ENCODE measurements at places on chromosomes 6 and 20.

GRCh38 chr6:127131772-127132376 lies 13.4 kb downstream of the RSPO3 start:
- no peak for DNase-seq

- no peak for DNase-seq
These were observed 63.1 kb downstream of the ATXN1 start for GRCh38 chr6:16698162-16698533.

GRCh38 chr20:34315236-34315635 lies 12.1 kb upstream of the AHCY start:
- DNase-seq = no peak

DNA sequence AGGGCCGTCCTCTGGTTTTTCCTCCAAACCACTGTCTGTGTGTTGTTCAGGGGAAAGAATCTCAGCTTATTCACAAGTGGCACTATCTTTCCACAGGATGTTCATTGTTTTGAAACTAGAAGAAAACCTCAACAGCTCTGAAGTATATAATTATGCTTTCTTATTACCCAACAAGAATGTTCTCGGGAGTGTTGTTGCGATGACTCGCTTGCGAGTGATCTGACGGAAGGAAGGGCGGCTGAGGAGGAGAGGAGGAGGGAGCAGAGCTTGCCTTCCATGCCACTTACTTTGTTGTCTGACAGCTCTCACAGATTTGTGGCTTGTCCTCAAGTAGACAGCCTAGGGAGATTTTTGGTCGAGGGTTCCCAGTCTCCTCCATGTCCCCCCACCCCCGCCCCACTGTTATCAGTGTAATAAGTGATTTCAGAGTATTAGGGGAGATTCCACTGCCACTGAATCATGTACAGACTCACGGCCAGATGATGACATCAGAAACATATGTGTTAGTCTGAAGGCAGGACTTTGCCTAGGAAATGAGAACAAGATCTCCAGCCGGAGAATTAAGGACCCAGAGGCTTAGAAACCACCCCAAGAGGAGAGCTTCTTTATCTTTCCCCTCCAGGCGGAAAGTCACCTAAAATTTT lies 80.7 kb upstream of the CCN6 start:
- no peak for DNase-seq

DNA sequence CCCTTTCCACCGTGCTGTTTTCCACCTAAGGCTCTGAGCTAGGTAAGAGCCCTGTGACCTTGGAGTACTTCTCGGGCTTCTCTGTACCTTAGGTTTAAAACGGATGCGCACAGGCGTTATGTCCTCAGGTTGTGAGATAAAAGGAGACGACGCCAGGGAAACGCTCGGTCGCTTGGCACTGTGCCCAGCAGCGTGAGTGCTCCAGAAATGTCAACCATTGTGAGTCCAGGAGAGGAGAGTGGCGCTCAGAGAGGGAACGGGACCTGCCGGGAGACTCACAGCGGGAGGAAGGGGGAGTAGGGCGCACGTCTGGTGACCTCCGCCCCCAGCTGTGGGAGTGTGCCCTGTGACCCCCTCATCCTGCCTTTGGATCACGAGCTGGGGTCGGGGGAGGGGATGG lies 33.8 kb upstream of the SCRT2 start:
- DNase-seq = no peak

DNA sequence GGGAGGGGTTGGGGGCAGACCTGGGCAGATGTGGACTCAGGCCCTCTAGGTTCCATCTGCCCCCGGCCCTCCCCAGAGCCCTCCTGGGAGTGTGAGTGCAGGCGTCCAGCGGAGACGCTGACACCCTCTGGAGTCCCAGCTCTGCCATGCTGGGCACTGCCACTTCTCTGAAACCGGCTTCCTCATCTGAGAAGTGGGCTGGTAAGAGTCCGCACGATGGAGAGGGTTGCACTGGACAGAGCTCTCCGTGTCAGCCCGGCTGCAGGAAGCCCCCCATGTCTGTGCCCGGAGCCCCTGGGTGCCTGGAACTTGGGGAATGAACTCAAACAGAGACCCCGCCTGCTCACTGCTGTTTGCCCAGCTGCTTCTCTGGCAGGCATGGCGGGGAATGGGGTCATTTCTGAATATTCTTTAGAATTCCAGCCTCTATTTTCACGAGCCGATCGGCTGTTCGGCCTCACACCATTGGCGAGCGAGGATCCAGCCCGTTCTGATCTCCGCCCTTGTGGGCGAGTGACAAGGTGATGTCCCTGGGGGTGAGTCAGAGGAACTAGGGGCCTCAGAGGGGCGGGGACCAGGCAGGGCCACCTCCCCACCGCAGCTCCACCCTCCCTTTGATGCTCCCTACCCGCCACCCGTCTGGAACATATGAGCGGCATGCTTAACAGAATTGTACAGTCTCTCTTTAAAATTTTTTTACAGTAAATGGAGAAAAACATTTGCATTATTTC lies 47.8 kb upstream of the GATA5 start:
- DNase-seq = no peak

DNA sequence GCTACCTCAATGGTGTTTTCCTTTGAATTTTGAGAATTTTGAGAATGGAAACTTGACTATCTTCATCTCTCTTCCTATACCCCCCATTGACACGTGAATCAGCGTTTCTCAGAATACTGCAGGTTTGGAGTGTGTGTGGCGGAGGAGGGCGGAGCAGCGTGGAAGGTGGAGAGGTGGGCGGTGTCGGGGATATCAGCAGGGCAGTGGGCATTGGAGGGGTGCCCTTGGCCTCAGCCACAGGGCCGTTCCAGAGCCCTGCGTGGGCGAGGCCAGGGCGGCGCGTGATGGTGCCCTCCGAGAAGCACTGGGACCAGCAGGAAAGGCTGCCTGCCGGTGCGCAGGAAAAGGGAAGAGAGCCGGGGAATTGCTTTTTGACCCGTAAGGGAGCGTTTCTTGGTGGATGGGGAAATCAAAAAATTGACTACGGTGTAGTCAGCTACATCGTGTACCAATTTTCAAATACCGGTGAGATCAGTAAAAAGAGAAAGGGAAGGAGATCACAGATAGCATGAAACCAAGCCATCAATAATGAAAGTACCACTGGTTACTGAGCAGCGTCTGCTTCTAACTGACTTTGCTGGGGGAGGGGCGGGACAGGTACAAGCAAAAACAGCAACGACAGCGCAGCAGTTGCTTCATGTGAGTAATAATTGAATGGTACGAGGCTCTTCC lies 82.7 kb upstream of the DUSP22 start:
- no peak for DNase-seq

DNA sequence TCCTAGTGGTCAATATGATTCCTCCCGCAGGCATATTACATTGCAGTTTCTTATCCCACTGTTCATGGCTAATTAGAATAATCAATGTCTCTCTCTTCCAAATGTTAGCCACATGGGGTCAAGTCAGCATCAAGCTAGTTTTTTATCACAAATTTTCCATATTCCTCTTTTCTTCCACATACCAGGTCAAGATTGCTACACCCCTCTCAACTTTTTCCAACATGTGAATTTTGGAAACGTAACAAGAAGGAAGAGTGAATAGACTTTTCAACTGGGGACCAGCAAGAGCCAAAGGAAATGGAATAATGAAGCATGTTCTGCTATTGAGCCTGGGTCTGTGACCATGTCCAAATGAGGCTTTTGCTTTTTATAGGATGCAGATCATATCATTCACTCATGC lies 65.1 kb downstream of the SOD2 start:
- DNase-seq = no peak

GRCh38 chr6:127539272-127539671 lies 20.1 kb upstream of the MTCL3 start:
- DNase-seq = no peak

GRCh38 chr6:116369964-116370759 lies 585 bp upstream of the DSE start:
- no peak for DNase-seq

DNA sequence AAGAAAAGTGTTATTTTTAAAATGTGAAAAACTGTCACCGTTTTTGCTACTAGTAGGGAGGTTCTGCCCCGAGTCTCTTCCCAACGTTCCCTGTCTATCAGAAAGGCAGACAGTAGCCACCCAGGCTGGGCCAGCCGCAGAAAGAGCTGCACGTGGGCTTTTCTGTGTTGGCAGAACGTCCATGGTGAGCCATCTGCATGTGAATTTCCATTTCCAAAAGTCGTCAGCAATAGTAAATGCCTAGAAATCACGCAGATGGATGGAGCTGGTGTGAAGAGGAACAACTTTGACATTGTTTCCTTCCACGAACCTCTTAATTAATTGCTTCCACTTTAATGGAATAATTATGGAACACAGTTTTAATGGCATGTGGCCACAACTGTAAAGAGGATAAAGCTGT lies 97.5 kb downstream of the FAM120B start:
- DNase-seq = no peak

- no peak for DNase-seq
These were observed 62.0 kb downstream of the HIVEP2 start for GRCh38 chr6:142883011-142883410.

- no peak for DNase-seq
These were observed 31.1 kb downstream of the CD109 start for GRCh38 chr6:73727114-73727513.

DNA sequence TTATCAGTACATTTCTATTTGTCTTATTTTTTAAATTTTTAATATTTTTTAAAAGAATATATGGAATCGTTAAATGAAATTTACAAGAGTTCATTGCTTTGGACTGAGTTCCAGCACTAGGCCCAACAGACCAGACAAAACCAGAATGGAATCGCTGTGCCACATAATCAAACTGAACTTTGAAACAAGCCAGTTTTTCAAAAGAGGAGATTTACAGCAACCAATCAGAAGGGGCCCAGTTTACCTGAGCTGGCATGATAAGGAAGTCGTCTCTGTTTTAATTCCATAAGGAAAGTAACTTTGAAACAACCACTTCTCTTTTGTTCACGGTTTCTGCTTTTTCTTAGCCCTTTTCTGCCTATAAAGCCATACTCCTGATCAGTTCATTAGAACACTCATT lies 293.6 kb upstream of the FLRT3 start:
- DNase-seq = no peak

DNA sequence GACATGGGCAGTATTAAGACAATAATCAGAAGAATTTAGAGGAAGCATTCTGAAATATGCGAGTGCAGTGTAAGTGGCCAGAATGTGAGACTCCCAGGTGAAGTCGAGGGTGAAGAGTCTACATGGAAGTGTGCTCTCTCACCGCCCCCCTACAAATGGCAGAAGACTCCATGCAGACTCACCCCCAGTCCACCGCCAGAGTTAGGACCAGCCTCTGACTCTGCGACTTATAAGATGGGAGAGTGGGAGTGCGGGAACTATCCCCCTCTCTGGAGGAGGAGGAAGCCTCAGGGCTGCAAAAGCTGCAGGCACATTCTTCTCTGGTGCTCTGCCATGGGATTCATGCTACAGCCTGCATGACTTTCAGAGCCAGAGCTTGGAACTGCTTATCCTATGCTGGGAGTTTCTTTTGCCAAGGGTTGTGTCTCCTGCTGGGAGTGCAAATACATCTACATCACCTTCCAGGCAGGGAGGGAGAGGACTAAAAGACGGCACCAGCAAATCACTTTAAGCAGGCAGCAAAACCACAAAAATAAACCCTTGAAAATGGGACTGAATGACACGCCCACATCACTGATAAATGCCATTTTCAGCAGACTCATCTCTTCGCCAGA lies 206.7 kb upstream of the SULF2 start:
- no peak for DNase-seq

DNA sequence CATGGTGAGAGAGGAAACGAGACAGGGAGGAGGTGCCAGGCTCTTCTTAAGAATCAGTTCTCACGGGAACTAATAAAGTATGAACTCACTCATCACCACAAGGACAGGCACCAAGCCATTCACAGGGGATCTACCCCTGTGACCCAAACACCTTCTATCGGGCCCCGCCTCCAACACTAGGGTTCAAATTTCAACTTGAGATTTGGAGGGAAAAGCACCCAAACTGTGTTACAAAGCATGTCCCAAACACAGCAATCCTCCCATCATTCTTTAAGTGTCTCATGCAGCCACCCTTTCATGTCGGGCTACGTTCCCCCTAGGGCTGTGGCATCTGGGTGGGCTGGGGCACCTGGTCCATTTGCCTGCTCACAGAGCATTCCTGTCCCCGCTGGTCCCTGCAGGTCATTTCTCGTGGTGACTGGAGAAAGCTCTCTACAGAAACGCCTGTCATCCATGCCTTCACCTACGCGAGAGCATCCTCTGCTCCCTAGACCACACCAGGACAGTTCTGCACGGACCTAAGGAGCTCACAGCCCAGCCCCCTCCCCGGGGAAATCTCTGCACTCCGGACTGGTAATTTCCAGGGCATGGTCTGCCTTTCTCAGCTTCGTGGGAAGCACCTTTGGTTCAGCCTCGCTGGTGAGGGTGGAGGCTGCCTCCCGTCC lies 79.6 kb downstream of the TTLL2 start:
- no peak for DNase-seq

DNA sequence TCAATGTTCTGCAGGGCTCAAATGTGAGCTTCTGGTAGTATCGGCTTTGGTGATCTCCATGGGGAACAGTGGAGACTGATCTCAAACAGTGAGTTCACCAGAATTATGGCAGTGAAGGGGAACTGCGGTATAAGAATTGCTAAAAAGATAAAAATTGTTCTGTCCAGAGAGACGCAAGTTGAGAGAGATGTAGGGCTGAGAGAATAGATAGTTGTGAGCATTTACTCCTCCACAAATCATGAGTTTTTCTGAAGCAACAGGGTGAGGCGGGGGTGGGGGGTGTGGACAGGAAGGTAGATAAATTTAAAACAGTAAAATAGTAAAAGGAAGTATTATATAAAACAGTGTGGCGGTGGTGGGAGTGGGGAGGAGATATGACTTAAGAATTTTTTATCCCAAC lies 98.6 kb upstream of the NEDD9 start:
- DNase-seq = no peak

DNA sequence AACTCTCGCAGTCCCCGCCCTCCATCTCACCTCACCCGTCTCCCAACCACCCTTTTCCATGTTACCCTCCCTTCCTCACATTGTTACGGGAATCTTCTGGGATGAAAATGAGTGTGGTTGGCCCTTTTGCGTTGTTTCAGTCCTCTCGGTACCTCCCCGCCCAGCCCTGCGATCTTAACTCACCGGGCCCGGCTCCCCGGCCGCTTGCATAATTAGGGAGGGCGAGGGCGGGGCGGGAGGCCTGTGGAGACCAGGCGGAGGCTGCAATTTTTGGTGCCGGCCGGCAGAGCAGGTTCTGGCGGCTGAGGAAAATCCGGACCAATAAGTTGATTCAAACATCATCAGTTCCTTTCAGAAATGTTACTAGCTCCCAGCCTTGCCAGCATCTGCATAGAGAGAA lies 25.2 kb downstream of the TFAP2B start:
- DNase-seq = no peak

DNA sequence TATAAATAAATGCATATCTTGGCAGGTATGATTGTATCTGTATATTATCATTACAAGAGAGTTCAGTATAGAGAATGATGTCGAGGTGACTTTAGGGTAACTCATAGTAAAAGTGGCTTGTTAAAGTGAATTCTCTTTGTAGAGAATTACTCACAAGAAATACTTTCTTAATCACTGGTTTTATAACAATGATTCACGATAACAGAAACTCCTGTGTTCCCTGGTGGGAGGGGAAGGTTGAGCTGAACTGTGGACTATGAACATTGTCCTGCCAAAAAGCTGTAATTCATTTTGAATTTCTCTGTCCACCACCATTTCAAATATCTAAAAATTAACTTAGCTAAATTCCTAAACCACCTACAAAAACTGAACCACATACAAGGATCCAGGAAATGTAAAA lies 7.7 kb downstream of the TPMT start:
- no peak for DNase-seq
